Stimulated activated CD4-positive, alpha-beta T cell treated with anti-CD3 and anti-CD28 coated beads, Interleukin-2, amount 100 ng/mL, for 4 hours (primary cell): ENCODE measurements at places on chromosomes 6 and 20.

DNA sequence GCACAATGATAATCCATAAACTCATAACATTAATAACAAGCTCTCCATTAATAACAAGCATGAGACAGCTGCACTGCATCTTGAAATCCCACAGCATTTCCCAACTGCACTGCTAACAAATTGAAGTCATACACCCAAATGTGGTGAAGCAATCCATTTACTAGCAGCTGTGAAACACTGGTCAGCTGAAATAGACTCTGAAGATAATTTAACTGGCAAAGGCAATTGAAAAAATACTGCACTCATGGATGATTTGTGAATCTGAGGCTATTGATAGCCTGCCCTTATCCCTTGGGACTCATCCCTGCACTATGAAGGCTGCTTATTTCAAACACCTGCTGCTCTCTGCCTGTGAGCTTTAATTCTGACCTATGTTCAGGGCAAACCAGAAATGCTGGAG is 49.1 kb upstream of the PLCB1 start:
- no peak for DNase-seq

GRCh38 chr6:26538572-26538902 is 371 bp downstream of the HMGN4 start:
- no peak for DNase-seq

DNA sequence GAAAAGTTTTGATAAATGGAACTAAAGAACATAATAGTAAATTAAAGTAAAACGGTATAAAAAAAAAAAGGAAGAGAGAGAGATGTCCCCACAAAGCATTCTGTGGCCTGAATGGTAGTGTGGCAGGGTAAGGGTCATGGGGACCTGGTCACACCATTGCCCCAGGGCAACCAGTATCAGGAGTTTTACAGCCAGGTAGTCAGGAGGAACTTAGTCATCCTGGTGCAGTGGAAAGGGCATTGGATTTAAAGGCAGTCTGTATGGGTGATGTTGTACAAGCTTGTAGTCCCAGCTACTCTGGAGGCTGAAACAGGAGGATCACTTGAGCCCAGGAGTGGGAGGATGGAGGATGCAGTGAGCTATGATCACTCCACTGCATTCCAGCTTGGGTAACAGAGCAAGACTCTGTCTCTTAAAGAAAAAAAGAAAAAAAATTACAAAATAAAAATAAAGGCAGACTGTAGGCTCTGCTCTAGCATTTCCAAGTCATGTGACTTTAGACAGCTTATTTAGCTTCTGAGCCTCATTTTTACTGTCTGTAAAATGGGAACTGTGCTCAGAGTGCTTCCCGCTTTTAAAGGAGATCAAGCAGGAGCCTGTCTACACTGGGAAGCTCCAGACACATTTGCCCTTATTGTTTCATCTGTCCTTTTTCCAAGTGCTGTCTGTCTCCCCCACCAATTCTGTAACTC is 112.8 kb upstream of the ARMC2 start:
- no peak for DNase-seq

GRCh38 chr6:40986921-40987819 is 51.9 kb downstream of the UNC5CL start:
- DNase-seq = no peak

DNA sequence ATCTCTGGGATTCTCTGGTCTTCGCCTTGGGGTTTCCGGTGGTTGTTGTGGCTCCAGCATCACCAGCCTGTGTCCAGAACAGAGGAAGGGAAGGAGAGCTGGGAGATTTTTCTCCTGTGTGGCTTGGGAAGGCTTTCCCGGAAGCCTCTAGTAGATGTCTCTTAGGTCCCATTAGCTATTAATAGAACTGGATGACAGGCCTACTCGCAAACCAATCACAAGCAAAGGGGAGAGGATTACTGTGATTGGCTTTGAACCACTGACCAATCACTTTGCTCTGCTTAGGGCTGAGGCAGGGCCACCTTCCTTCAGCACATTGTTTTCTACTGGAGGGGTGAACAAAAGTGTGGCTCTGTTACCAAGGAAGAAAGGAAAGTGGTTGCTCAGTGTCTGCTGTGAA is 203.4 kb upstream of the SULF2 start:
- no peak for DNase-seq
